D721Med (cell line): ENCODE measurements at places on chromosomes 1 and 21.

DNA sequence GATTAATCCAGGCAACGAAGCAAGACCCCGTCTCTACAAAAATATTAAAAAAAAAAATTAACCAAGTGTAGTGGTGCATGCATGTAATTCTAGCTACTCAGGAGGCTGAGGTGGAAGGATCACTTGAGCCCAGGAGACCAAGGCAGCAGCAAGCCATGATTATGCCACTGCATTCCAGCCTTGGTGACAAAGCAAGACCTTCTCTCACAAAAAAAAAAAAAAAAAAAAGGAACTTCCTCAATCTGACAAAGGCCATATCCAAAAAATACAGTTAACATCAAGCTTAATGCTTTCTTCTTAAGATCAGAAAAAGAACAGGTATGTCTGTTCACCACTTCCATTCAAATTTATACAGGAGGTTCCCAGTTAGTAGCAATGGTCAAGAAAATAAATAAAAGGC lies 54.4 kb downstream of the EVI5 start:
- no peak for DNase-seq

GRCh38 chr1:232923739-232924386 lies 26.5 kb upstream of the NTPCR start:
- DNase-seq = no peak

GRCh38 chr1:245520611-245521010 lies 365.8 kb downstream of the KIF26B start:
- no peak for DNase-seq

DNA sequence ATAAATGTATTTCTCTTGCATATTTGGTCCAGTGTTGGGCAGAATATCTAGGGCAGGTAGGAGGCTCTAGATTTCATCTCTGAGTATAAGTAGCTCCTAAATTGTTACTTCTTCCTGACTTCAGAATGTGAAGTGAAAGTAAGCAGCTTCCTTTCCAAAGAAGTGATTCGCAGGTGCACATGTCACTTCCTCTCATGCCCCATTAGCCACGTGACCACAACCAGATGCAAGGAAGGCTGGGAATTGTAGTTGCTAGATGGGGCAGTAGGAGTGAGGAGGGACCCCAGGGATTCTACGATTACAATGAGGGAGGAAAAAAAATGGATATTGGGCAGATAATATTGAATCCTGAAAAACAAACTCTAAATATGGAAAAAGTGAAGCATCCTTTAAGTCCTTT lies 113.2 kb upstream of the CYYR1 start:
- no peak for DNase-seq

GRCh38 chr21:43979654-43980053 lies 32.5 kb upstream of the TRAPPC10 start:
- no peak for DNase-seq

GRCh38 chr1:43285269-43285990 lies at the start of gene C1orf210:
Gene C1orf210 (minus strand): TSS chr1:43285581. CDS start chr1:43283270, 2,311 bp downstream.
- no peak for DNase-seq

DNA sequence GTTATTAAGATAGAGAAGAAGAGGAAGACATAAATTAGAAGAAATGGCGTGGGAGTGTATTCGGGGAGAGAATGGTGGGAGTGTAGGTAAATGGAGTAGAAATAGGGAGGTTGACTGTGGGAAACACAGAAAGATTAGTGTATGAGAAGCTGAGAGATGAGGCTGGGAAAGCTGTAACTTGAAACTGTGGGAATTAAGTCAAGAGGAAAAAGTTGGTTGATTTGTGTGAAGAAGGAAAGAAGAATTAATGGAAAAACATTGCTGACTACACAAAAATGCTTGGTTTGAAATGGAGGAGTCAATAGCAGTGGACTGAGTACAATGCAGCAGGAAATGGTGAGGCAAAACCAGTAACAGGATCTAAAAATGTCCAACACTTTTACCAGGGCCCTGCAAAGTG lies 448.3 kb downstream of the PTPRC start:
- DNase-seq = no peak

- peak; percentile 37 for DNase-seq
Observed at GRCh38 chr1:246450611-246451251, 56.3 kb downstream of the SMYD3 start.

- DNase-seq = no peak
Observed at GRCh38 chr1:206532368-206532767, 25.0 kb downstream of the RASSF5 start.

DNA sequence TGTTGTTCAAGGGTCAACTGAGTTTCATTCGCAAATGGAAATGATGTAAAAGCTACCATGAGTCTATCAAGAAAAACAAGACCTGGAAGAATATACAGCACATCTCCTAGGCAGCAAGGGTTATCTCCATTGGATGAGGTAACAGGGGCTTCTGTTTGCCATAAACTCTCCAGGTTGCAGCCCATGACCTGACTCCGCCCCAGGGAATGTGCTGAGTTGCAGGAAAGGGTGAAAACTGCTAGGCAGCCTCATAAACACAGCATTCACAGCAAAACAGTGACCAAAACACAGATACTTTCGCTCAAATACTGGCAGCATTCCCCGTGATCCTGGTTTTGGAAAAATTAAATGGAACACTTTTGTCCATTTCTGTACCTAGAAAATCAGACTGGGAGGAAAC lies 20.2 kb upstream of the ACTA1 start:
- no peak for DNase-seq

DNA sequence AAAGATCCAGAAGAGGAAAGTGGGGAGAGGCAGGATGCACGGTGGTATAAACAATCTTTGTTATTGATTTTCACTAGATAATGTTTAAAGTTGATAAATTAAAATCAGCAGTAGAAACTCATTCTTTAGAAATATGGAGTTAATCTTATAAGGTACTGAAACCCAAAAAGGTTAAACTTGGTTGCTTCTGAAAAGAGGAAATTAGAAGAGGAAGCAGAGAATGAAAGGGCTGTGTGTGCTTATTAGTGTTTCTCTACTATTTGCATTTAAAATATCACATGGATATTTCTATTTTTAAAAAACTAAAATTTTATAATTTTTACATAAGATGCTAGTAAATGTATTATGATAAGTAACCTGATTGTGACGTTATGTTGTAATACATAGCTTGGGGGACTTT lies 24.4 kb downstream of the C1orf141 start:
- DNase-seq = no peak

GRCh38 chr1:240579511-240579910 lies 32.4 kb downstream of the GREM2 start:
- no peak for DNase-seq

- DNase-seq = no peak
Observed at GRCh38 chr1:16134066-16134801, 21.6 kb downstream of the EPHA2 start.

DNA sequence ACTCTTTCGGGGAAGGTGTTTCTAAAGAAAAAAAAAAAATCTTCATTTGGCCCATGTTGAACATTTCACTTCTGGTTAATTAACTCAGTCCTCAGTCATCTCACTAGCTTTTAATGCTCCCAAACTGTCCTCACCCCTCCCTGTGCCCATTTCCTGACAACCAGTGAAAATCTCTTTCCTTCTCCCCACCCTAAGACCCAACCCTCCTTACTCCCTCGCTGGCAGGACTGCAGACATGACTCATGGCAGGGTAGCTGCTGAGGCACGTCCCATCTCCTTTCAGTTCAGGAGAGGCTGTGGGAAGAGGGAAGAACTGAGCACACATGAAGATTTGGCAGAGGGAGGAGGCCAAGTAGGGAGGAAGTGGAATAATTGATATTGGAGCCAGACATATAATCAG lies 12.6 kb downstream of the PKP1 start:
- DNase-seq = no peak

- DNase-seq = peak; percentile 59
Observed at GRCh38 chr1:31587720-31588423, 11.6 kb downstream of the TINAGL1 start.

- no peak for DNase-seq
Observed at GRCh38 chr1:231286603-231287002, 45.6 kb downstream of the GNPAT start.

DNA sequence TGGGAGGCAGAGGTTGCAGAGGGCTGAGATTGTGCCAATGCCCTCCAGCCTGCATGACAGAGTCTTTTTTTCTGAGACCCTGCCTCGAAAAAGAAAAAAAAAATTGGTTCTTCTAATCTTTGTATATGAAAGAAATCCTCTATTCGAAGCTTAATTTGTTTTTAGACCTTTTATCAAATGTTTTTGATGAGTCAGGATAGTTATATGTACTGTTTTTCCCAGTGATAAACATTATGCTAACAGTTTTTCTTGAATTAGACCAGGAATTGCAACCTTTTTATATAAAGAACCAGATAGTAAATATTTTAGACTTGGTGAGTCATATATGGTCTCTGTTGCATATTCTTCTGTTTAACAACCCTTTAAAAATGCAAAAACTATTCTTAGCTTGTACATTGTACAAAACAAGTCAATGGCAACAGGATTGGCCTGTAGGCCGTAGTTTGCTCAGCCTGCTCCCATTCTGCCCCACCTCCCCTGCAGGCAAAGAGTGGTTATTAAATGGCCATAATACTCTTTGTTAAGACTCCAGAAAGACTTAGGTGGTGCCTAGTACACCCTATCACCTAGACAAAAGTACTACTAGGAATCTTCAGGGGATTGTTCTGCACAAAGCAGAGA lies 45.2 kb downstream of the LYST start:
- no peak for DNase-seq

- DNase-seq = no peak
Observed at GRCh38 chr1:83500987-83501591, 497.8 kb downstream of the TTLL7 start.

GRCh38 chr1:13667691-13668090 lies 32.3 kb upstream of the PRDM2 start:
- DNase-seq = no peak

DNA sequence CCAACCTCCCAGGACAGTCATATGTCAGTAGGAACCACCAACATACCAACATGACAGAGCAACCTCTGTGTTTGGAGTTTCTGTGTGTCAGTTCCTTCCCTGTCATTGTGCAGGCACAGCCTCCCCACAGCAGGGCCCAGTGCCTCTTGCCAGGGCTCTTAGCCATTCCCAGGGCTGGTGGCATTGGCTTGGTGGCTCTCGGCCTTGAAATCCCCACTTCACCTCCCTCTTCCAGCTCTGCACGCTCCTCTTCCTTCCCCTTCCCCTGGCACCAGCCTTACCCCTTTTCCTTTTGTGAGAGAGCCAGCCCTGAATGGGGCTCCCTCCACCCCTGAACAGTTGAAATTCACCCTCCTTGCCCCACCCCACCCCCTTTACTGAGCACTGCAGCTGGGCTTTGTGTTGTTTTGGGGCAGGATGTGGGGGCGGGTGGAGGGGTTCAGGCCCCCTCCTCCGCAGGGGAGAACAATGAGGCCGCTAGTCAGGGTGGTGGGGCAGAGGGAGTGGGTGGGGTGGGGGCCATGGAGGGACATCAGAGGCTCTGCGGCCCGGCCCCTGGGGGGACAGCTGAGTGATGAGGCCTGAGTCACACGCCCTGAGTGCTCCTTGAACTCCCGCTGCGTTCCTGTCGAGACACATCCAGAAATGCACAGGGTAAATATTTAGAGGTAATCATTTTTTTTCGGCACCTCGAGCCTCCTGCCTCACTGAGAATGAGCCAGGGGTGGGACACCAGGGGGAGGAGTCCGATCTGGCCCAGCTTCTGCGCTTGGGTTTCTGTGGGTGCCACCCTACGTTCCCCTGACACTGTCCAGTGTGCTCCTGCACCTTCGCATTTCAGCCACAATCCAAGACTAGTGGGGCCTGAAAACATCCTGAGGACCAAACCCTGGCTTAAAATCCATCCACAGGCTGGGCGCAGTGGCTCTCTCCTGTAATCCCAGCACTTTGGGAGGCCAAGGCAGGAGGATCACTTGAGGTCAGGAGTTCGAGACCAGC lies 28.6 kb downstream of the LGR6 start:
- DNase-seq = no peak

DNA sequence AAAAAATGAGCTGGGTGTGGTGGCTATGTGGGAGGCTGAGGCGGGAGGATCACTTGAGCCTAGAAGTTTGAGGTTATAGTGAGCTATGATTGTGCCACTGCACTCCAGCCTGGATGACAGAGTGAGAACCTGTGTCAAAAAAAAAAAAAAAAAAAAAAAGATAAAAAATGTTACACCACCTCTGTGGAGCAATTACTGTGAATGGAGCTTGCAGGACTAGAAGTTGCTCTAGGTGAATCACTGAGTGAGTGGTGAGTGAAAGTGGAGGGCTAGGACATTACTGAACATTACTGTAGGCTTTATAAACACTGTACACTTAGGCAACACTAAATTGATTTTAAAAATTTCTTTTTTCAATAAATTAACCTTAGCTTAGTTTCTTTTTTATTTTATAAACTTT lies 21.9 kb downstream of the TLCD4 start:
- no peak for DNase-seq

GRCh38 chr1:209421978-209422680 lies 161.4 kb upstream of the CAMK1G start:
- DNase-seq = no peak

DNA sequence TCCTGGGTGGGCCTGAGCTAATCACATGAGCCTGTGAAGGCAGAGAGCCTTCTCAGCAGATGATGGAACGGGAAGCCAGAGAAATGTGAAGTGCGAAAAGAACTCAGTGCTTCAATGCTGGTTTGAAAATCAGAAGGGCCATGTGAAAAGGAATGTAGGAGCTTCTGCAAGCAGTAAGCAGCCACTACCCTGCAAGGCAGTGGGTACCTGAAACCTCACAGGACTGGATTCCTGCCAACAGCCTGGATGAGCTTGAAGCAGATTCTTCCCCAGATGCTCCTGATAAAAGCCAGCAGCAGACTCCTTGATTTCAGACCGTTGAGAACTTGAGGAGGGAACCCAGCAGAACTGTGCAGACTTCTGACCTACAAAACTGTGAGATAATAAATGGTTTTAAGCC lies 158.6 kb downstream of the SYT2 start:
- no peak for DNase-seq

DNA sequence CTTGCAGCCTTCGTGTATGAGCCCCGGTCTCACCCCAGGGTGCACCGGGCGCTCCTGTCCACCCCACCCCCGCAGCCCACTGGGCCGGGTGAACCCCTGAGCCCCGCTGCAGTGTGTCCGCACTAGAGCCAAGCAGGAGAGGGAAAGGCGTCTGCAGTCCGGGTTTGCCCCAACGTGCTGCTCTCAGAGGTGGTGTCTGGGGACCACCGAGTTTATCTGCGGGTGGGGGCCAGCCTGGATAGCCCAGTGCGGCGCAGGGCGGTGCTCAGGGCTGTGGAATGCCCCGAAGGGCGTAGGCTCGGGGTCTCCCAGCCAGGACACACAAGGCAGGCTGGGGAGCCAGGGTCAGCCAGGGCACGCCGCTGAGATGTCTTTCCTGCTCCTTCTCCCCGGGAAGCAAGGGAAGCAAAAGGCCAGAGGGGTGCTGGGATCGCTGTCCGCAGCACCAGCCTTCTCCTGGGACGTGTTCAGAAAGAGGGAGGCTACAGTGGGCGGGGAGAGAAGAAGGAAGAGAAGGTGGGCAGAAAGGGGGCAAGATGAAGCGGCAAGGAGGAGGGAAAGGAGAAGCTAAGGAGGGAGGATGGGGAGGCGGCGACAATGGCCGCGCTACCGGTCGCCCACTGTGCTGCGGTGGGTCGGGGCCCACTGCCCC lies 56.6 kb downstream of the MAB21L3 start:
- no peak for DNase-seq

DNA sequence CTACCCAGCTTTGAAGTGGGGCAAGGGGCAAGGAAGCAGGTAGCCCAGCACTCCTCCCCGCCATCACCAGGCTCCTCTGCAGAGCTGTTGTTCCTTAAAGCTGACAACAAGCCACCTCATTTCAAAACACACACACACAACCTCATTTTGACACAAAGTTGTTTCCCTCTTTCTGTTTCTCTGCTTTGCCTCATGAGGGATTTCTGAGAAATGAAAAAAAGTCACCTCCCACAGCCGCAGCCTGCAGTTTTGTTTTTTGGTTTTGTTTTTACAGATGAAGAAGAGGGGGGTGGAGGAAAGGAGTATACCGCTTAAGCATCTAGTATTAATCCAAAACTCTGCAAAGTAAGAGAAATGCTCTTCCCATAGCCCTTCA lies 12.1 kb downstream of the MCL1 start:
- DNase-seq = no peak

- no peak for DNase-seq
Observed at GRCh38 chr1:170424346-170424745, 107.6 kb upstream of the GORAB start.
